Endodermal cell (in vitro differentiated cells): ENCODE measurements at places on chromosomes 5 and 9. TPM values are rescaled to one million over a fixed set of nuclear protein-coding genes. Genes with fewer than 3 reads are reported as not detected.

Gene CCDC183
- total RNA-seq: 12.1 to 23.0 TPM (median 13.4 TPM) in 3 replicates

Gene PCDHB9
- 2.6 to 5.2 TPM (median 3.2 TPM) in 3 replicates for total RNA-seq

Gene RETREG1
- 4.1 to 4.6 TPM (median 4.2 TPM) in 3 replicates for total RNA-seq

Gene LCN12
- total RNA-seq: 3.8 and 4.4 TPM in 2 replicates

DNA sequence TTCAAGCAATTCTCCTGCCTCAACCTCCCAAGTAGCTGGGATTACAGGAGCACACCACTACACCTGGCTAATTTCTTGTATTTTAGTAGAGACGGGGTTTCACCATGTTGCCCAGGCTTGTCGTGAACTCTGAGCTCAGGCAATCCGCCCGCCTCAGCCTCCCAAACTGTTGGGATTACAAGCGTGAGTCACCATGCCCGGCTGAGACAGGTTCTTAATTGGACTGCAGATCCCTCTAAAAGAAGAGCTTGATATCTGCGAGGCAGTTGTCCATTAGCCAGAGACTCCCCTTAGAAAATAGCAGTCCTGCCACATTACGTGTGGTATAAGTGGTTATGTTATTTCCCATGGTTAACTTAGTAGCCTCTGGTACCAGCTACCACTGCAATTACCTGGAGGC lies 46.6 kb upstream of the NPR3 start:
- no peak for DNase-seq
- H3K4me3 ChIP-seq: no peak overlapping the region
- no peaks in the 10 kb centered on the region for H3K4me1 ChIP-seq
- H3K27ac ChIP-seq: no peak overlapping the region

DNA sequence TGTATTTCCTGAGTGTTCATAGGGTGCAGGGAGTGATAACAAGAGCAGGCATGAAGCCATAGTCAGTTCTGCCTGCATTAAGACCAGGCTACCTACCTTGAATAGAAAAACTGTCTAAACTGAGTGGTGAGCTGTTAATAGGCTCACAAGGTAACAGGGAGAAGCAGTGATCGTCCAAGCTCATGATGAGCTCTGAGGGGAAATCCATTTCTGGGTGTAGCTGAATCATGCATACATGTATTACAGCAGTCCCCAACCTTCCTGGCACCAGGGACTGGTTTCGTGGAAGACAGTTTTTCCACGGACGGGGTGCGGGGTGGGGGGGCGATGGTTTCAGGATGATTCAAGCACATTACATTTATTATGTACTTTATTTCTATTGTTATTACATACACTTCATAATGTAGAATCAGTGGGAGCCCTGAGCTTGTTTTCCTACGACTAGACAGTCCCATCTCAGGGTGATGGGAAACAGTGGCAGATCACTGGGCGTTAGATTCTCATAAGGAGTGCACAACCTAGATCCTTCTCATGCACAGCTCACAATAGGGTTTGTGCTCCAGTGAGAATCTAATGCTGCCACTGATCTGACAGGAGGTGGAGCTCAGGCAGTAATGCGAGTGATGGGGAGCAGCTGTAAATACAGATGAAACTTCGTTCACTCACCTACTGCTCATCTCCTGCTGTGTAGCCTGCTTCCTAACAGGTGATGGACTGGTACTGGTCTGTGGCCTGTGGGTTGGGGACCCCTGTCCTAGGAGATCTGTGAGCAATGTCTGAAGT lies 100.0 kb upstream of the IL6ST start:
- no peaks in the 10 kb centered on the region for H3K27me3 ChIP-seq
- no peak for DNase-seq
- H3K36me3 ChIP-seq: no peaks in the 10 kb centered on the region
- no peak overlapping the region for H3K4me3 ChIP-seq

- no peaks in the 10 kb centered on the region for H3K27me3 ChIP-seq
- H3K4me3 ChIP-seq: no peak overlapping the region
- no peaks in the 10 kb centered on the region for H3K4me1 ChIP-seq
- H3K27ac ChIP-seq: no peak overlapping the region
These were observed 45.2 kb upstream of the SHOC1 start for GRCh38 chr9:111839987-111840386.

DNA sequence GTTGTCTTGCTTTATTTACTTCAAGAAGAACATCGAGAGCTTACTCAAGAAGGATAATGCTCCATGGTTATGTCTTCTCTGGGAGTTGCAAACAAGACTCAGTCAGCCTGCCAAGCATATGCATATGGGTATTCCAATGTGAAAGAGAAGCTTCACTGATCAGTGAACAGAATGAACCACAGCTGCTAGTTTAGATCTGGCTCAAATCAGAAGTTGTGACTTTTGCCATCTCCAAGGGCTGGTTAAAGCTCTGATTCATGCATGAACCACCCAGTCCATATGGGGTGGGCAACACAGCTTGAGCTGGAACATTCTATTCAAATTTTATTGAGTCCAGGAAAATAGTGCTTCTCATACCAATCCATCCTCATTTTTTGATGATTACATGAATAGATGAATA lies 50.0 kb downstream of the ATPSCKMT start:
- H3K27me3 ChIP-seq: no peaks in the 10 kb centered on the region
- H3K27ac ChIP-seq: no peak overlapping the region
- H3K4me3 ChIP-seq: no peak overlapping the region
- DNase-seq: no peak
- H3K36me3 ChIP-seq: no peaks in the 10 kb centered on the region

GRCh38 chr5:32848120-32848519 lies 137.0 kb downstream of the NPR3 start:
- no peak overlapping the region for H3K27ac ChIP-seq
- no peaks in the 10 kb centered on the region for H3K36me3 ChIP-seq
- no peak for DNase-seq
- no peaks in the 10 kb centered on the region for H3K27me3 ChIP-seq
- H3K4me1 ChIP-seq: peaks cover 6% of the 10 kb centered on the region

DNA sequence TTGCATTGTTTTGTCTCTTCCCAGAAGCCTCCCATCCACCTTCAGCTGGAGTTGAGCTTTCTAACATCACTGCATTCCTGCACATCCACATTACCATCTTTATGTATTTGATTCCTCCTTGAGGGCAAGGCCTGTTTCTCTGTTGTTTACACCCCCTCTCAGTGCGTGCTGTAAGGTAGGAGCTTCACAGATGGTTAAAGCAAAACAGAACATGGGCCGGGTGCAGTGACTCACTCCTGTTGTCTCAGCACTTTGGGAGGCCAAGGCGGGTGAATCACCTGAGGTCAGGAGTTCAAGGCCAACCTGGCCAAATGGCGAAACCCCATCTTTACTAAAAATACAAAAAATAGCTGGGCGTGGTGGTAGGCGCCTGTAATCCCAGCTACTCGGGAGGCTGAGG lies 110.9 kb downstream of the KCNIP1 start:
- H3K27ac ChIP-seq: no peak overlapping the region
- peaks cover 42% of the 10 kb centered on the region for H3K27me3 ChIP-seq
- no peak overlapping the region for H3K4me3 ChIP-seq

DNA sequence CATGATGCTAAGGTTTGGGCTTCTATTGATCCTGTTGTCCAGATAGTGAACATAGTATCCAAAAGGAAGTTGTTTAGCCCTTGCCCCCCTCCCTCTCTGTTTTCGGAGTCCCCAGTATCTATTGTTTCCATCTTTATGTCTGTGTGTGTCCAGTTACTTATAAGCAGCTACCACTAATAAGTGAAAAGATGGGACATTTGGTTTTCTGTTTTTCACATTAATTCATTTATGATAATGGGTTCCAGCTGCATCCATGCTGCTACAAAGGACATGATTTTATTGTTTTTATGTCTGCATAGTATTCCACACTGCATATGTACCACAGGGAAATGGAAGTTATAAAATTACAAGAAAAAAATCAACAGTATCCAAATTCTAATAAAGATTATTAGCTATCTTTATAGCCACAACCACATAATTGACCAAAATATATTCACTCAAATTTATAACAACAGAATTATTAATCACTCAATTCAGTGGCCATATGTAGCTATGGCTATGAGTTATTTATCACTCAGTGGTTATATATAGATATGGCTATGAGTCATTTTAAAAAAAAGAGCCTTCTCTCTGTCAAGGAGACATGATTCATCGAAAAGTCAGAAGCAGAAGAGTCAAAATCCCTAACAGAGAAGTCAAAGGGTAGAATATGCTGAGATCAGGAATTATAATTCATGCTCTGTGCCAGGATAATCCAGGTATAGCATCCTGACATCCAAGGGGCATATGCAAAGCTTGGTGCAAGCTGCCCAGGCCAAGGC lies 367.5 kb downstream of the DEPDC1B start:
- DNase-seq: no peak
- no peaks in the 10 kb centered on the region for H3K27me3 ChIP-seq
- H3K4me3 ChIP-seq: no peak overlapping the region
- no peaks in the 10 kb centered on the region for H3K36me3 ChIP-seq

GRCh38 chr5:147046281-147046680 lies 167.7 kb upstream of the PPP2R2B start:
- DNase-seq: no peak
- no peak overlapping the region for H3K27ac ChIP-seq
- H3K4me3 ChIP-seq: peak overlapping the region; percentile 87
- H3K36me3 ChIP-seq: peaks cover 15% of the 10 kb centered on the region
- H3K4me1 ChIP-seq: peaks cover 17% of the 10 kb centered on the region

GRCh38 chr5:66972004-66972403 lies 224.6 kb downstream of the CD180 start:
- peaks cover 20% of the 10 kb centered on the region for H3K27me3 ChIP-seq
- H3K27ac ChIP-seq: no peak overlapping the region
- no peaks in the 10 kb centered on the region for H3K36me3 ChIP-seq
- no peak overlapping the region for H3K4me3 ChIP-seq

DNA sequence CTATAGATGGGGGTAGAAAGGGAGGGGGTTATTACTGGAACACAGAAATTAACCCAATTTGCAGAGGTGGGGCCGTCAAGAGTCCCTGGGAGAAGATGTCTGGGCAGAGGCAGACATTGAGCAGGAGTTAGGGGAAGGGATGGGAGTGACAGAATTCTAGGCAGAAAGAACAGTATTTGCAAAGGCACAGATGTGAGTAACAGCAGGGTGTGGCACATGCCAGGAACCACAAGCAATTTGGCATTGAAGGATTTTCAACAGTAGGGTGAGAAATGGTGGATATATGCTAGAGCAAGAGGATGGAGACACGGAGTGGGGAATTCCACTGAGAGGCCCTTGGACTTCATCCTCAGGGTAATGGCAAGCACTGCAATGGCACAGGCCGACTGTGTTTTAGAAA lies 71.6 kb upstream of the FRRS1L start:
- no peak overlapping the region for H3K4me3 ChIP-seq
- H3K27ac ChIP-seq: no peak overlapping the region
- H3K36me3 ChIP-seq: no peaks in the 10 kb centered on the region

DNA sequence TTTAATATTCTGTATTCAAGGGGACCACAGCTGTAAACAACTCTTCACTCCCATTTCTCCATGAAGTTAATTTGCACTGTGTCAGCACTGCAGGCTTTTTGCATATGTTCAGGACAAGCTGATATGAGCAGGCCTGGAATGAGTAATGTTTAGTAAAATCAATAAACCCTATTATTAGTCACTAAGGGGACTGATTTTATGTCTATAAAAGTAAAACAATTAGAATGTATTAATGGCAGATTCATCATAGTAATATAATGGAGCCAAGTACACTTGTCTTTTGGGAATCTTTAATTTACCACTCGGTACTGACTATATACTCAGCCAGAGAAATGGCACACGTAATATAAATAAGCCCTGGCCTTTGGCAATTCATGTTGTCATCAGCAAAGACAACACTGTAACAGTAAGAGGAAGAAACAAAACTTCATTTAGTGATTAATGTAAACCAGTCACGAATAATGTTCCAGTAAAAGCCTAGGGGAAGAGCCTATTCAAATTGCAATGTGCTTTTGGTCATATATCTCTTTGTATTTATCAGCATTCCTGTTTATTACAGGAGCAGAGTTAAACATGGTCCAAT lies 111.6 kb downstream of the ZNF608 start:
- H3K36me3 ChIP-seq: peaks cover 78% of the 10 kb centered on the region
- H3K4me1 ChIP-seq: peaks cover 16% of the 10 kb centered on the region
- no peaks in the 10 kb centered on the region for H3K27me3 ChIP-seq
- H3K27ac ChIP-seq: no peak overlapping the region

GRCh38 chr5:54611290-54611951 lies 93.9 kb downstream of the SNX18 start:
- DNase-seq: no peak
- H3K27me3 ChIP-seq: no peaks in the 10 kb centered on the region
- no peaks in the 10 kb centered on the region for H3K36me3 ChIP-seq
- peaks cover 6% of the 10 kb centered on the region for H3K4me1 ChIP-seq
- no peak overlapping the region for H3K4me3 ChIP-seq
- no peak overlapping the region for H3K27ac ChIP-seq

- no peaks in the 10 kb centered on the region for H3K4me1 ChIP-seq
- no peaks in the 10 kb centered on the region for H3K36me3 ChIP-seq
- H3K27ac ChIP-seq: peak overlapping the region; percentile 44
- no peak overlapping the region for H3K4me3 ChIP-seq
- no peak for DNase-seq
These were observed 24.5 kb upstream of the LAMC3 start for GRCh38 chr9:130984521-130984920.

DNA sequence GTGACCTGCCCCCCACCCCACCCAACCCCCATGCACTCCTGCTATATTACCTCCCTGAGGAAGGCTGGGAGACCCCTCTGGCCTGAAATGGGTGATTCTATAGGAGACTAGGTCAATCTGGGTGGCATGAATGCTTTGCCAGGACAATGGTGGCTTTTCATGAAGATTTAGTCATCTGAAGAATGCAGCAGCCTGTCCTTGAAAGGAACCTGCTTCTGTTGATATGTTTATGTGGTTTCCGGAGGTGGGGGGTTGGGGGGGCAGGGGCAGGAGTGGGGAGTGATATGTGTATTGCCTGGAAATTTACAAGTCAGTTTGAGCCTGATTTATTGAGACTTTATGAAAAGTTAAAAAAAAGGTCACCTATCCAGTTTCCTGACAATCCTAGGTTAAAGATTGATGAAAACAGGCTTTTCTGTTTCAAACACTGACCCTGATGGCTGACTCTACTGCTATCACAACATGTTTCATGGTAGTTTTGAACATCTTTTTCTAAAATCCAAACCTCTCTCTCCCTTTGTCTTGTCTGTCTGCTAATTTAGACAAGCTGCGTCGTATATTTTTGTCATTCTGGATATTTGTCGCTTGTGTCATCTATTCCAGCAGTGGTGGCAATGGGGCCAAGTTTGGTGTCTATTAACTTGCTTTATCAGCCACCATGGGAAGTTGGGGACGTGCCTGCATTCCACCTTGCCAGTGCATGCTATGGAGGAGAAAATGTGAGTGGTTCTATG lies 153.7 kb upstream of the EGFLAM start:
- no peak overlapping the region for H3K27ac ChIP-seq
- DNase-seq: peak; percentile 78
- no peaks in the 10 kb centered on the region for H3K27me3 ChIP-seq

- no peaks in the 10 kb centered on the region for H3K4me1 ChIP-seq
- no peaks in the 10 kb centered on the region for H3K36me3 ChIP-seq
- no peak overlapping the region for H3K27ac ChIP-seq
- H3K4me3 ChIP-seq: no peak overlapping the region
- no peaks in the 10 kb centered on the region for H3K27me3 ChIP-seq
These were observed 87.1 kb downstream of the OSMR start for GRCh38 chr5:38932854-38933408.
